Activated T-cell treated with anti-CD3 and anti-CD28 coated beads for 4 hours (primary cell): ENCODE measurements at places on chromosomes 7 and 10.

- DNase-seq: no peak
Measured at GRCh38 chr7:149873970-149874643, 338 bp downstream of the ATP6V0E2 start.

- DNase-seq: no peak
Measured at GRCh38 chr7:77456696-77457095, 40.5 kb upstream of the GSAP start.

GRCh38 chr7:72785166-72785955, 42.6 kb downstream of the TYW1B start:
- no peak for DNase-seq

GRCh38 chr10:96370584-96371157, 11.9 kb upstream of the OPALIN start:
- DNase-seq: peak; percentile 31

- DNase-seq: no peak
Measured at GRCh38 chr7:158133515-158134271, 453.9 kb downstream of the PTPRN2 start.

DNA sequence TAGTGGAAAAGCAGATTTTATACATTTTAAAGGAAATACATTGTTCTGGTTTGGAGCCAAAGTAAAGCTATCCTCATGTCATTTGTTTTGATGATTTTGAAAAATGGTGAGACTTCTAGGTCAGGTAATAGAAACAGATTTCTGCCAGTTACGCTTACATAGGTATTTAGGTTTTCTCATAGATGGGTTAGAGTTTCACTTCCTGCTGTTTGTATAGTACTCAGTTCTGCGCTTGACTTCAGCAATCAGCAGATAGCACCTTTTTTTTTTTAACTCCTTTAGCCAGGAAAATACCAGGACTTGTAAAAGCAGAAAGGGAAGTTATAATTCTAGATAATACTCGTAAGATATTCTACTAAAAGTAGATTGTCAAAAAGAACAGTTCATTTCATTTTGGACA, 209.8 kb upstream of the POM121L12 start:
- no peak for DNase-seq

DNA sequence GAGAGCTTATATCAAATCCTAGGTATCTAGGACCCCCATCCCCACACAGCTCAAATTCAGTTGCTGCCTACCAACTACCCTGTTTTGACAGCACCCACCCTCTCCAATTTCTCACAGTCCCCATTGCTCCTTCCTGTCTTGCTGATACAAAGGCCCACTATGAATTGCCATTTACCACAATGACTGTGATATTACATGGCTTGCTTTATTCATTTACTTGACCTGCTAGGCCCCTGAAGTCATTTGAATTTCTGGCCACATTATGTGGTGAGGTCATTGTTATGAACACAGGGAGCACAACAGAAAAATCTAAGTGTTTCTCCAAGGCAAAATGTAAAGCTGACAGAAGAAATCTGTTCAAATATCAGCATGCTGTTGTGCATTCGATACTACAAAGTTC, 101.4 kb downstream of the PPP1R17 start:
- no peak for DNase-seq

GRCh38 chr10:51273574-51273973, 199.3 kb downstream of the PRKG1 start:
- no peak for DNase-seq

GRCh38 chr7:15370441-15370840, 191.4 kb downstream of the AGMO start:
- no peak for DNase-seq

- DNase-seq: no peak
Measured at GRCh38 chr7:52764492-52765169, 270.8 kb upstream of the POM121L12 start.

GRCh38 chr10:81871558-81871957, 3.4 kb upstream of the NRG3 start:
- no peak for DNase-seq

DNA sequence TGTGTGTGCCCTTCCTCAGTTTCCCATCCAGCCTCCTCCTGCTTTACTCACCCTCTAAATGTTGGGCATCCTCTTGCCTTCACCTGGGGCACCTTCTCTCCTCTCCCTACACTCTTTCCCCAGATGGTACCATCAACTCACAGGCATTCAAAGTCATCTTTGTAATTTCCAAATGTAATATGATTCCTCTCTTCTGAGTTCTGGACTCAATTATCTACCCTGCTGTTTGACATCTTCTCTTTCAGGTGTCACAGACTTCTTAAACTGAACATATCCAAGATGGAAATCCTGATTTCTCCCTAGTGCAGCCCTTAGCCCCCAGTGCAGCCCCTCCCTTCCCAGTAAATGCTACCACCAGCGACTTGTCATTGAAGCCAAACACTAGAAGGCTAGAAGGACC, 422.8 kb downstream of the KCNMA1 start:
- DNase-seq: no peak

DNA sequence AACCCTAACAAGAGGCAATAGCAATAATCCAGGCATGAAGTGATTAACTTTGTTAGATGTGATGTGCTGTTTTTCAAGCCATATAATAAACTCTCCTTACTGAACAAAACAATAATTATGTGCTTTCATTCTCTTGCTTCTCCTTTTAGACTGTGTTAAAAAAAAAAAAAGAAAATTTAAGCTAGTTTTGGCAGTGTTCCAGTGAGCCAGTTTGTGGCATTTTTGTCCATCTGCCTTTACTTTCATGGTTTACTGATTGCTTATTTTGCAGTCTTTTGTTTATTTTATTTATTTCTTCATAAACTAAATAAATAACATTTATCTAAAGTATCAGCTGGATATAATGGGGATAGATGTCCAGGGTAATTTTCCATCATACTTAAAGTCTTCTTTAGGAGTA, 625.3 kb downstream of the CNTNAP2 start:
- no peak for DNase-seq

DNA sequence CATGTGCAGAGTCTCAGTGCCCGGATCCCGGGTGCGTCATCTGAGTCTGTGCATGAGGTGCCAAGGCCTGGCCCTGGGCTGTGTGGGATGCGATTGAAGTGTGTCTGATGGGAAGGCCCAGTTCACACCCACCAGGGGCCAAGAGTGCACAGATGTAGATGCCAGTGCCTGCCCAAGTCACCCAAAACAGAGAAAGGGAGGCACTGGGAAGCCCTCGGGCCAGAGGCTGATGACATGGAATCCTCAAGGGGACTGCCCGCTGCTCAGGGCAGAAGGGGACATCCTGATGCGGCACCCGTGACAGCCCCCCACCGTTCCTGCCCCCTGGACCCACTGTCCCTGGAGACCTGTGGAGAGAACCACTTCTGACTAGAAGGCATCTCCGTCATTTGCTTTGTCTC, 72.2 kb upstream of the ZNF479 start:
- DNase-seq: no peak

DNA sequence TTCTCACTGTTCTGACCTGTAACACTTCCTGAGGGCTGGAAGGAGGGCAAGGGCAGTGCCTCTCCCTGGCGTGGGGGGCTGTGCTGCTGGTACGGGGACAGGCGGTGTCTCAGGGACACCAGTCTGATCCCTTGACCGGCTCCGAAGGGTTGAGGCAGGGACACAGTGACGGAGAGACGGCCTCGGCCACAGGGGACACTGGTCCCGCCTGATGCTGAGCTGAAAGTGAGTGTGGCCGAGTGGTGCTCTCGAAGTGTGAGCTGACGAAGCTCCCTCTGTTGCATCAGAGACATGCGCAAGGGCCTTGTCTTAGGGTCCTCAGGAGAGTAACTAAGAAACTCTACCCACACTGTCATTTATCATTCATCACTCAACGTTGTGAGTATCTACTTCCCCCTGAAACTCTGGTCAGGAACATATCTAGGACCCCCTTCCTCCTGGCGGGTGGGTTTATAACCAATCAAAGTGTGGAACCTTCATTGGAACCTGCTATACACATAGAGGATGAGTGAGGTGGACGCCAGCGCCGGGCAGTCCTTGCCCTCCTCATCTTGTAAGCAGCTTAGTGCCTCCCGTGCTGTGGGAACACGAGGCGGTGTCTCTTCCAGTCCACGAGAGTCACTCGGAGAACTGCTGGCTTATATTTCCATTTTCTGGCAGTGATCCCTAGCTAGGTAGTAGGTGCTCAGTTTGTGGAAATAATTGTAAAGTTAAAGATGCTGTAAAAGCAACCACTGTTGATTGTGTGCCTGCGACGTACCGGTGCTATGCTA, 283.1 kb downstream of the DNAJB6 start:
- no peak for DNase-seq

DNA sequence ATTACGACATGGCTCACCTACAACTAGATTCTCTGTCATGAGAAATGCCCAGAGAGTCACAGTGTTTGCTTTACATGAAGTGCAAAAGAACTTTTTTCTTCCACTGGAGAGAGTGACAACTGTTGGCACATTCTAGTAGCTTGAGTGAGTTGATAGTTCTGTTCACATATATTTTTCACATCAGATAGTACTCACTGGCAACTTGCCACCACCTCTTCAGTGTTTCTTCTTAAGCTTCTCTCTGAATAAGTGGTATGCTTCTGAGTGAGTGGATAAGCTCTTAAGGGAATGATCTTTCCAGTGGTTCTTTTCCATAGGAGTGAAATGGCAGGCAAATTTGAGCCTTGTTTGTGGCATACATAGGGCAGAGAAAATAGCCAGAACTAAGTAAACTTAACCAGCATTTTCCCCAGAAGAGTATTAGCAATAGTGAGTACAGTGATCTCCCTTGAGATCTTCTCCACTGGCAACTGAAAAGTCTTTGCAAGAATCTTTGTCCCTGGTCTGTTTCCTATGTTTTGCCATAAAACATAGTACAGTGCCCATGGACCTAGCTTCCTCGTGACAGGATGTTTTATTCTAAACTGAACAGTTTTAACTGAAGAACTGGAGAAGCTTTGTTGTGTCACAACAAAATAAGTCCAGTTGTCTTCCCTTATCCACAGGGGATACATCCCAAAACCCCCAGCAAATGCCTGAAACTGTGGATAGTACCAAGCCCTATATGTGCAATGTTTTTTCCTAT, 125.4 kb upstream of the CDK13 start:
- DNase-seq: no peak

GRCh38 chr10:5159126-5159525, 25.8 kb downstream of the AKR1C8 start:
- no peak for DNase-seq

GRCh38 chr10:124168581-124168980, 75.2 kb upstream of the CHST15 start:
- no peak for DNase-seq

DNA sequence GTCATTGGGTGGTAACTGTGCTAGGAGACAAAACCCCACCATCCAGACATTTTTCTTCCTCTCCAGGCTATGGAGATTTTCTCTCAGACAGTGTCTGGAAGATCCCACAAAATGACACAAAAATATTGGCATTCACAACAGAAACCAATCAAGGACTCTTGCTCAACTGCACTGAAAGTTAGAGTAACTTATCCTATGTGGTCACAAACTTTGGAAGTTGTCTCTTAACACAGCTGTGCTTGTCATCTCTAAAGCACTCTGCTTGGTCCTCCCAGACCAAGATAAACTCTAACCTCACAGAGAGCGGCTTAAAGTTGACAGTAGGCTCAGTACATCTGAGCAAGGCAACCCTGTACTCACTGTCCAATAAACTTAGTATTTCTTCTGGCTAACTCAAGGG, 74.9 kb downstream of the AKR1C4 start:
- DNase-seq: no peak

GRCh38 chr7:19322002-19322401, 176.8 kb upstream of the FERD3L start:
- DNase-seq: no peak

GRCh38 chr10:119087271-119087882, 6.8 kb upstream of the EIF3A start:
- DNase-seq: no peak

GRCh38 chr7:76257973-76258372, 44.5 kb upstream of the HSPB1 start:
- no peak for DNase-seq

- peak; percentile 38 for DNase-seq
Measured at GRCh38 chr10:27223964-27224363, 16.6 kb downstream of the ACBD5 start.

GRCh38 chr10:109475711-109476421, 447.4 kb downstream of the XPNPEP1 start:
- DNase-seq: no peak

DNA sequence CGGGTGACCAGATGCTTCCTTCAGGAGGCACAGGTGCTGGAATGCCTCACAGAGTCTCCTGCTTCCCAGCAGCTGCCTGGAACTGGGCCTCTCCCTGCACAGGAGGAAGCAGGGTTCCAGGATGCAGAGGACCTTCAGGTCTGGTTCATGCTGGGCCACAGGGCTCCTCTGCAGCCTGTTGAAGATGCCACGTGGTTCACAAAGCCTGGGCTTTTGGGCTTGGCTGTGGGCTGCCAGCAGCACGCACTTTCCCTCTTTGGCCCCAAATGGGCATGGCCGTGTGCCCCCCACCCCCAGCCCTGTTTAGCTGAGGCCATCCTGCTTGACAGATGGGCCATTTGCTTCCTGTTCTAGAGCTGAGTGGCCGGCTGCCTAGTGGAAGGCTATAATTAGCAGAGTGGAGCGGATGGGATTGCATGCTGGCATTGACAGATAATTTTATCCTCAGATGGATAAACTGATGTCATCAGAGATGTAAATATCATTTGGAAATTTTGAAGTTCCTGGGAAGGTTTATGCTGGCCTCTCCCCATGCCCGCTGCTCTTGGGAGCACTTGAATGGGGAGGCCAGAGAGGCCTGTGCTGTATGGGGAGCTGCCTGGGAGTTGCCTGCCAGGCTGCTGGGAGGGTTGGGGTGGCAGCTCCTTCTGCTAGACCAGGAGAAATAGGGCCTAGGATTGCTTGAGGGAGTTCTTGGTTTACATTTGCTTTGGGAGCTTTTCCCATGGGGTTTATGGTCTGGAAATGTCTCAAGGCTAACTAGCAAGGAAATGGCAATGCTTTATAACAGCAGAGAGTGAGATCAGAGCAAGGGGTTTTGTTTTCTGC, 28.2 kb downstream of the TSPAN15 start:
- DNase-seq: no peak

- DNase-seq: no peak
Measured at GRCh38 chr10:73141603-73142002, 26.2 kb downstream of the ECD start.

- DNase-seq: no peak
Measured at GRCh38 chr10:125462845-125463244, 220.1 kb downstream of the TEX36 start.

GRCh38 chr10:124496150-124496549, 34.5 kb downstream of the LHPP start:
- DNase-seq: no peak

DNA sequence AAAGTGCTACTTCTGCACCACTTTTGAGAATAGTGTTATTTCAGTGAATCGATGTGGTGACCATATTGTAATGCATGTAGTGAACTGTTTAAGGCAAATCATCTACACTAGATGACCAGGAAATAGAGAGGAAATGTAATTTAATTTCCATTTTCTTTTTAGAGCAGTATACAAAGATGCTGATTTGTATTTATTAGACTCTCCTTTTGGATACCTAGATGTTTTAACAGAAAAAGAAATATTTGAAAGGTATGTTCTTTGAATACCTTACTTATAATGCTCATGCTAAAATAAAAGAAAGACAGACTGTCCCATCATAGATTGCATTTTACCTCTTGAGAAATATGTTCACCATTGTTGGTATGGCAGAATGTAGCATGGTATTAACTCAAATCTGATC, 110.4 kb downstream of the CFTR start:
- DNase-seq: no peak

GRCh38 chr10:45353186-45353585, 20.8 kb upstream of the ALOX5 start:
- no peak for DNase-seq
